ENCODE measurements at places on chromosomes 12 and 14.

DNA sequence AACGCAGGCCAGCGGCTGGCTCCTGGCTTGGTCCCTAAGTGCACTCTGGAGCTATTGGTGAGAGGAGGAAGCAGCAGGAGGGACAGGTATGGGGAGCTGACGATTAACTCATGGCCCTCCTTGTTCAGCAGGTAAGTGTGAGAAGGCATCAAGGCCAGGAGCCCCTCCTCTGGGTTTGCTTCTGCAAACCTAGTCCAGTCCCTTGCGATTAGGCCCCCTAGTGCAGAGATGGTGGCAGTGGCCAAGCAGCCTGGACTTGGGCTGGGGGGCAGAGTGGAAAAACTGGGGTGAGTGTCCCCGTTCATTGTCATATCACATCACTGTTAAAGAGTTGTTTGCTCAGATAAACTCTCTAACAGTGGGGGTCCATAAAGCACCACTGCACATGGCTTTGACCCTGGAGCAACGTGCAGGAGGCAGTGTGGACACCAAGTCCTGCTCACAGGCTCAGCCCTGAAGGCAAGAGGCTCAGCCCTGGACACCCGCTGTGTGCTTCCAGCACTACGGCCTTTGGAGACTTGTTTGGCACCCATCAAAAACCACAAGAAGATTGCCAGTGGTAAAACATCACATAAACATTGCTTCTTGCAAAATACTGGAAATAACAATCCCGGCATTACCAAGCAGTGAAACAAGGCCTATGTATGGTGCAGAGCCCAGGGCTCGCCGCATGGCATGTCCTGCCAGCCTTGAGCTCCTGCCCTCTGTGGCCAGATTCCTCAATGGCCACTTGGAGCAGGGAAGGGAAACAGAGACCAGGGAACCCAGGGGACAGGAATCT is 184.3 kb upstream of the RTL1 start:
- DNase-seq = no peak

DNA sequence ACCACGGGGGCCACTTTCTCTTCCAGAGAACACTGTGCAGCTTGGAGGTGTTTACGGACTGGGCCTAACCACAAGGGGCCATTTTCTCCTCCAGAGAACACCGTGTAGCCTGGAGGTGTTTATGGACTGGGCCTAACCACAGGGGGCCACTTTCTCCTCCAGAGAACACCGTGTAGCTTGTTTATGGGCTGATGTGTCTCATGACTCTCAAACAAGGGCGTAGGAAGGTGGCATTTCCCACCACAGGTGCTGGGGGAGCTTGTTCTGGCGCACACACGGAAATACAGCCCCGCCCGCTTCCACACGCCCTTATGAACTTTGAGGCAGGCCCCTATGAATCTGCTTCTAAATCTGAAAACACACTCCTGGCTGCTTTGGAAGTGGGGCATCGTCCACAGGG is 174.6 kb upstream of the SFSWAP start:
- DNase-seq = no peak

DNA sequence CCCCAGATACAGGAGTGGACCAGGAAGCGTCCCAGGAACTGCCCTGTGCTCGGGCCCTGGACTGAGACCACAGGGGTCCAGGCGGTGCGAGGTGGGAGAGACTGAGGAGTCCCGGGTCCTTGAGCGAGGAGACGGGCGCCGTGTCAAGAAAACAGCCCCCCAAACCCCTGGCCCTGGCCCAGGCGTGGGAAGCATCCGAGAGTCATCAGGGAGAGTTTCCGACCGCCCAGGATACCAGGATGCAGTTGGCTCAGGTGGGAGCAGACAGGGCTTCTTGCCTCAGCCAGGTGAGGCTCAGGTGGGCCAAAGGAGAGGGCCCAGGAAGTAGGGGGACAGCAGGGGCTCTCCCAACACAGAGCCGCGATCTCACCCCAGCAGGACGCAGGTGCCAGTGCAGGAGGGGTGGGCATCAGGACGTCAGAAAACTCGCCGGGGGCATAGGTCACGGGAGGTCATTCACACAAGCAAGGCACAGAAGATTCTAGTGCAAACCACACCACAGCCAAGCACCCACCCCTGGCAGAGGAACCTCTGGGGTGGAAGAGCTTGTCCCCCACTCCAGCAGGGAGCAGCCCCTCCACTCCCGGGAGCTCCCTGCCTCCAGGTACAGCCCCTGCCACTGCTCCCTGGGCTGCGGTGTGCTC is 102.5 kb upstream of the EIF5 start:
- no peak for DNase-seq

GRCh38 chr14:74260525-74261233 is 21.4 kb downstream of the VSX2 start:
- DNase-seq = no peak

Data from suppressor macrophage treated with lipopolysaccharide for 1 hour (primary cell).